ENCODE measurements at places on chromosomes 1 and 21.

- no peak for DNase-seq
Observed at GRCh38 chr1:158246650-158247049, 7.6 kb upstream of the CD1A start.

DNA sequence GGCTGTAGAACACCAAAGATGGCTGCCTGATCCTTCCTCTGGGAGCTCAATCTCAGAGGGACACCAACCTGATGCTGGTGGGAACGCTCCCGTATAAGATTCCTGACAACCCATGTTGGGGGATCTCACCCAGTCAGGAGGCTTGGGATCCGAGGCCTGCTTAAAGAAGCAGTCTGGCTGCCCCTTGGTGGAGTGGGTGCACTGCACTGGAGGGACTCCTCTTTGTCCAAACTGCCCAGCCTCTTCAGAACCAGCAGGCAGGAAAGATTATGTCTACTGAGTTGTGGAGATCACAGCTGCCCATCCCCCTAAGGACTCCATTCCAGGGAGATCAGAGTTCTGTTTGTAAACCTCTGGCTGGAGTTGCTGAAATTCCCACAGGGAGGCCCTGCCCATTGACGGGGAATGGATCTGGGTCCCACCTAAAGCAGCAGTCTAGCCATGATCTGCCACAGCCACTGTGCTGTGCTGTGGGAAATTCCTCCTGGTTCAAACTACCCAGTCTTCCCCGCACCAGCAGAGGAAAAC lies 23.0 kb downstream of the S100B start:
- DNase-seq: no peak

DNA sequence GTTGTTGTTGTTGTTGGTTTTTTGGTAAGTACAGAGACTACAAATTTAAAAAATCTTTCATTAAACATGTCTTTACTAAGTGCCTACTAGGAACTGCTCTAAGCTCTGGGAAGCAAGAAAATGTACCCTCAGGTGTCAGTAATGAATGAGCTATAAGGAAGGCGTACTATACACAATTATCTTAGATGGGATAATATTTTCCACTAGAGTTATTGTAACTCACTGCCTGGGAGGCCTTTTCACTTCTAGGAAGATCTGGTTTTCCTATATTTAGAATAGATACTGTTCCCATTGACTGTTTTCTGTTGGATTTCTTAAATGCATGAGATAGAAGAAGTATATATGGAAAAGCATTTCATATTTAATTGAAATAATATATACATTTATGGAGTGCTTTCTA lies 19.6 kb downstream of the CLIC4 start:
- no peak for DNase-seq

GRCh38 chr1:42747125-42747524 lies 7.1 kb upstream of the CLDN19 start:
- DNase-seq: peak; percentile 31
